ENCODE measurements at places on chromosomes 6 and 20. TPM values are rescaled to one million over a fixed set of nuclear protein-coding genes. Genes with fewer than 3 reads are reported as not detected.

Gene MAP1LC3A
- total RNA-seq, result 15.8 TPM

Gene TNFAIP3
- total RNA-seq, result 0.97 TPM

Gene ATP9A
- total RNA-seq, result 25.4 TPM

Gene MRPS10
- 57.2 TPM for total RNA-seq

Gene ZNF311
- 0.30 TPM for total RNA-seq

Measured in epithelial cell of umbilical artery (primary cell).